ENCODE measurements at places on chromosomes 6 and 20.

GRCh38 chr6:136249336-136249735 lies 775 bp downstream of the MTFR2 start:
- DNase-seq, result no peak

GRCh38 chr6:104784884-104785283 lies 74.8 kb downstream of the HACE1 start:
- no peak for DNase-seq

DNA sequence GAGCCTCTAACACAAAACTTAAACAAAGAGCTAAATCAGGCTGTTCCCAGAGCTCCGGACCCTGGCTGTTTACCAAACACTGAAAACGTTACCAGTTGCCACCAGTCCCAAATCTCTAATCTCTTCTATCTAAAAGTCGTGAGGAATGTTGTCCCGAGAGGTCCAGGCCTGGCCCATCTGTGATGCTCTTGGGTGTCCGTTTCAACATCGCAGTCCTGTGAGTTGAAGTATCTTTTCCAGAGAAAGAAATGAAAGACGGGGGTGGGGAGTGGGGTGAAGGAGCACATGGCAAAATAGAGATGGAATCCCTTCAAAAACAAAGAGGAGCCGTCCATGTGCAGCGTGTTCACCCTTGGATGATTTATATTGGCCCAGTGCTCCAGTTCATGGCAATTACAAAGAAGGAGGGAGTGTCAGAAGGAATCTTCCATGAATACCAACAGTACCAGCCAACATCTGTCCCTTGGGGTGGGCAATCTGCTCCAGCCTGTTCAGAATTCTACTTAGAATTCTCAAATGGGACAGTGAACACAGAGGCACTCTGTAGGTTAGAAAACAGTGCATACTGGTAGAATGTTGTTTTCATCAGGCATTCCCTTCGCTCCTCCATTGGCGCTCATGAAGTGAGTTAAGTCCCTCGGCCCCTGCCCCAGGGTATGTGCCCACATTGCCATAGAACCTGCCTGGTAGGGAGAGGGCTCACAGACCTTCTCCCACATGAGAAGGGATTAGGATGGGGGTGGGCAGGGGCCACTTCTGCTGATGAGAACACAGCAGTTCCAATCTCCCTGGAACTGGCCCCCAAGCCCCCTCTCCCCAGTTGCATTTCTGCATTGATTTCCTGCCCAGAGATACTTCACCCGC lies 112.1 kb downstream of the LY86 start:
- no peak for DNase-seq

DNA sequence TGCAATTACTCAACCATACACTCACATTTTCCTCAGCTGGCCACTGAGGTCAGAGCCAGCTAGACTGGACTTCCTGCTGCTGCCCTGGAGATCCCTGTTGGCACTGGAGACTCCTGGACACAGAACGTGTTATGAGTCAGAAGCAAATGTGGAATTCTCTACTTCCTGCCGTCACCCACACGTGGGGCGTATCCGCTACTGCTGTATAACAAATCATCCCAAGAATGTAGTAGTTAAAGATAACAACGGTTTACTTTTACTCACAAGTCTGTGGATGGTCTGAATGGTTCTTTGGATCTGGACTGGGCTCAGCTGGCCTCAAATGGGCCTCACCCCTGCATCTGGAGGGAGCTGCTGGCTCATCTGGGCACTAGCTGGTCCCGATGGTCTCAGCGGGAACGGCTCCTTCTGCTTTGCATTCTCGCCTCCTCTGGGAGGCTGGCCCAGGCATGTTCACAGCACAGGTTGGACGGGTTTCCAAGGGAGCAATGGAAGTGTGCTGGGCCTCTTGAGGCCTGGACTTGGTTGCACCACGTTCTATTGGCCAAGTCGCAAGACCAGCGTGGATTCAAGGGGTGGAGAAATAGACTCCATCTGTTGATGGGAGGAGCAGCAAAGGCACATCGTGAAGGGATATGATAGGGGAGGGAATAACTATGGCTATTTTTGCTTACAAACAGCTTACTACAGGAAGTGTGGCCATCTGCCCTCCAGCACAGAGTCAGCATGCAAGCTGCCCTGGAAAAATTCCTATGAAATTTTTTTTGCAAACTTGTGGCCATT lies 118.5 kb downstream of the SNX5 start:
- no peak for DNase-seq

DNA sequence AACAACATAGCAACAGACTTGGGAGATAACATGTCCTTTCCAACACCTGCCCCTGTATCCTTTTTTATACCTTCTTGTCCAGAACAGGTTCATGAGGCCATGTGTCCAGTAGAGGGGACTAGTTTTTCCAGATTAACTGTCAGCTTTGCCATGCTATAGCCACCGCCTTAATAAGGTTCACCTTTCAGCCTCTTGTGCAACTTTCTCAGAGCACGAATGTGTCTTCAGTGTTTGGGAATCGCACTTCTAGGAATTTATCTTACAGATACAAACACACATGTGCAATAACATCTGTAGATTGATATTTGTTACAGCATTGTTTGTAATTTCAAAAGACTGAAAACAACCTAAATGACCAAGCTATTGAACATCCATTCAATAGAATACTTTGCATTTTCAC lies 21.4 kb downstream of the NCR2 start:
- no peak for DNase-seq

DNA sequence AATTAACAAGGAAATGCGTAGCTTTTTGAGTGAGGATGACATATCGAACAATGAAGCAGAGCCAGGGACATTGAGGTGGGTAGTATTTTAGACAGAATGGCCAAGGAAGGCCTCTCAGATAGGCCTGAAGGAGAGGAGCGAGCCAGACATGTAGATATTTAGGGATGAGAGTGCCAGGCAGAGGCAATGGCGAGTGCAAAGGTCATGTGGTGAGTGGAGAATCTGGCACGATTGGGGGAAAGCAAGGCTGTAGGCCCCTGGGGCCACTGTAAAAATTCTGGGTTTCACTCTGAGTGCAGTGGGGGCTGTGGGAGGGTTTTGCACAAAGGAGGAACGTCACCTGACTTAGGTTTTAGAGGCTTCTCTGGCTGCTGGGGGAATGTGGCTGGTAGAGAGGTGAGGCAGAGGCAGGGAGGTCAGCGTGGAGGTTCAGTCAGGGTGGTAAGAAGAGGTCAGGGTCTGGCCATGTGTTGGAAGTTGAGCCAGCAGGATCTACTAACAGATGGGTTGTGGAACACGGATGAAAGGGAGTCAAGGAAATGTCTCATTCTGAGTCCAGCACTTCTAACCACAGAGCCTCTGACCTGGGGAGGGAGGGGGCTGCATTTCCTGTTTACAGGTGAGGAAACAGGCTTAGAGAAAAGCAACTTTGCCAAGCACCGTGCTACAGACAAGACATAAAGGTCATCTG lies 11.3 kb downstream of the SIRPA start:
- DNase-seq, result no peak

GRCh38 chr6:30162265-30163089 lies 869 bp upstream of the TRIM15 start:
- no peak for DNase-seq

DNA sequence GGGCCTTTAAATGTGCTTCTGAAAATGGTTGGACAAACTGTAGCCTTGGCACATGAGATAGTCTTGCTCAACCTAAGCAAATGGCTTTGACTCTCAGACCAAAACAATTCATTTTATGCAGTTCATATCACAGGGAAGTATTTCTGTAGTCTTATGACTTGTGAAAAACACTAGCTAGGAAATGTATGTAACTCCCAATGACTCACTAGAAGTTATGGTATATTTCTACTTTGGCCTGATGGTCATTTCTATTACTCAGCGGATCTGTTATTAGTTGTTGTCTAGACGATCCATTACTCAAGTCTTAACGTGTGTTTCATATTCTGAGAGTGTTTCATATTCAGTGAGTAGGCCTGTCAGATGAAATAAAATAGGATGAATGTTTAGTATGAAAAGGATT lies 1333.5 kb downstream of the KHDRBS2 start:
- no peak for DNase-seq

GRCh38 chr20:47622118-47622665 lies 120.5 kb downstream of the NCOA3 start:
- DNase-seq, result no peak

GRCh38 chr20:14986026-14986655 lies 648.7 kb upstream of the FLRT3 start:
- DNase-seq, result no peak

GRCh38 chr6:35148167-35148741 lies 7.1 kb upstream of the TCP11 start:
- DNase-seq, result no peak

DNA sequence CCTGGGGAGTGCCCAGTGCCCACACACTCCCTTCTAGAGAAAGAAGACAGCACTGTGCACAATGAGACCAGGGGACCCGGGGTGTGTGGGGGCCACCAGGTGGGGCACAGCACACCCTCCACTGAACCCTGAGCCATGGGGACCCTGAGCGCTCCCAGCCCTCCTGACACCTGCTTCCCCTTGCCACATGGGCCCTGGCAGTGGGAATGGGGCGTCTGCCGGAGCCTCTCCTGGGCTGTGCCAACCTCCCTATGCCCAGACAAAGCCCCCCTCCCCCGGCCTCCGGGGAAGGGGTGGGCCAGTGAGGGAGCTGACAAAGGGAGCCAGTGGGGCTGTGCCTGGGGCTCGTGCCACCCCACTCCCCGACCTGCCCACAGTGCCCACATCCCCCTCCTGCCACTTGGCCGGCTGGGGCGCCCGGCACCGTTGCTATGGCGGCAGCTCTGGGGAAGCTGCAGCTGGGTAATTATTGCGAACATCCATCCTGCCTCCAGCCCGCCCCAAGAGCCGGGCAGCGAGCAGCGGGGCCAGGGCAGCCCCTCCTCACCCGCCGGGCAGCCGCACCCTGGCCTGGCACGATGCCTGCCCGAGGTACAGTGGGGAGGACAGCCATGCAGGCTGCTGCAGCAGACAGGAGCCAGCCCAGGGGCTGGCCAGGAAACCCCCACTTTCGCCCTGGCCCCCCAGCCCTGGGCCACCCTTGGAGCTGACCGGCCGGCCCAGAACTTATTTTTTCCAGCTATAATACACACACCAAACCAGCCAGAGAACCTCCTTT lies 41.9 kb upstream of the NOL4L start:
- DNase-seq, result no peak

DNA sequence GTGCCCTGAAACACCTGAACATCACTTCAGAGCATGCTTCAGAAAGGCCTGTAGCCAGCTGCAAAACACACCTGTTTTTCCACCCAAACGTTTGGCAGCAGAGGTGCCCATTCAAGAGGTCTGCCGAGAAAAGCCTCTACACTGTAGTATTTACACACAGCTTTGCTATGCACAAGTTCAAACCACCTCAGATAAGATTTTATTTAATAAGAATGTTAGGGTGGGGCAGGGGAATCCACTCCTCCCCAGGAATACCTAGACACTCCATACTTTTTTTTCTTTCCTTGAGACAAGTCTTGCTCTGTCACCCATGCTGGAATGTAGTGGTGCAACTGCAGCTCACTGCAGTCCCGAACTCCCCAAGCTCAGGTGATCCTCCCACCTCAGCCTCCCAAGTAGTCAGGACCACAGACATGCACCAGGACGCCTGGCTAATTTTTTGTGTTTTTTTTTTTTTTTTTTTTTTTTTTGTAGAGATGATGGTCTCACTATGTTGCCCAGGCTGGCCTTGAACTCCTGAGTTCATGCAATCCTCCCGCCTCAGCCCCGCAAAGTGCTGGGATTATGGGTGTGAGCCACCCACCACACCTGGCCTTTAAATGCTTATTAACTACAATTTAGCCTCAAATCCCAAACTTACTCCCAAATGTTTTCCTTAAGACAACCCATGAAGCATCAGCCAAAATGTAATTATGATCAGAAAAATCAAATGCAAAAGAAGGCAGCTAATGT lies 9.7 kb downstream of the MRPL14 start:
- no peak for DNase-seq

DNA sequence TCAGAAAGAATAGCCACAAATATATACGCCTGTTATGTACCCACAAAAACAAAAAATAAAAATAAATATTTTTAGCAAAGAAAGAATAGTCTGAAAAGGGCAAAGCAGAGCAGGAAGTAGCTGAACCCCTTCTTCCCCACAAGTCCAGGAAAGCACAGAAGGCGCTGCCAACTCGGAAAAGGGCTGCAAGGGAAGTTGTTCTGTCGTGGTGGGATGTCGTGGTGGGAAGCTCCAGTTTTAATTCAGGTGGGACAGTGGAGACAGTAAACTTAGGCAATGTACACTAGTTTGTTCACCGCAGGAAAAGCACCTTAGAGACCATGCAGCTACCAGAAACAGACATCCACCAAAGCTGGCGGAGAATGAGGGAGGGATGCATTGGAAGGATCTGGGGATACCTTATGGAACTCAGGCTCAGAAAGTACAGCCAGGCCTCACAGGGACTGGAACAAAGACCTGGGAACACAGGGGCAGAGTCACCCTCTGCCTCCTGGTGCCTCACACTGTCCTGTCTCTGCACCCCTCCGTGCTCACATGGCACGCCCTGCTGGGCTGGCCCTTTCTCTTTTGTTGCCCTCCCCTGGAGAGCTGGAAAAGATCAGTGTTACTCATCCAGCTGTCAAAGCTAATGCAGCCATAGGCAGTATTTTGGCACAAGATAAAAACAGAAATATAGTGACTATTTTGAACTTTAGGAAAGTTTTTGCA lies 3.3 kb upstream of the APMAP start:
- no peak for DNase-seq

DNA sequence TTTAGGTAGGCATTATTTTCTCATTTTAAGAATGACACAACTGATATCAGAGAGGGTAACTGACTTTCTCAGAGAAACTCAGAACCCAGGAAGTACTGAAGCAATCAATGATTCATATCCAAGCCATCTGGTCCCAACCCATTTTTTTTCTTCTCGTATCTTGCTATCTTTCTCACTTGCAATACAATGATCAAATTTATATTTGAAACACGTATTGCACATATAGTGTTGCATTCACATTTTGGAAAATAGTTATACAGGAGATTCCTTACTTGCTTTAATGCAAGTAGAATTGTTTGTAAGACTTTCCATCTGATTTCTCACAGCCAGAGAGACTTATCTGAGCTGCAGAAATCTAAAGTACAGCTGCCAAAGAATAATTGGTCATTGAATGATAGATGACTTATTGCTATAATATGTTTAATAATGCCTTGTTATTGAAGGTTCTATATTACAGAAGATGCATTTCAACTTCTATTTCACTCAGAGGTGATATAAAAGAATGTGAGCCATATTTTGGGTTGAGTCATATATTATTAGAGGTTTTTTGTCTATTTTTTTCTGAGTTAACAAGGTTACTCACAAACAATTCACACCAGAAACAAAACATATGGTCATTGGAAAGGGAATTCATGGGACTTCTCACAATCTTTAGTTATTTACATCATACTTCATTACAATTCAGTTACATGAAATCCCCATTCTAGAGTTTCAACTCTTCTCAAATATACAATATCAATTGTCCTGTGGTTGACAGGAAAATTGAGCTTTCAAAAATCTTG lies 337.5 kb upstream of the CITED2 start:
- DNase-seq, result no peak
